ENCODE measurements at places on chromosomes 13 and 19.

DNA sequence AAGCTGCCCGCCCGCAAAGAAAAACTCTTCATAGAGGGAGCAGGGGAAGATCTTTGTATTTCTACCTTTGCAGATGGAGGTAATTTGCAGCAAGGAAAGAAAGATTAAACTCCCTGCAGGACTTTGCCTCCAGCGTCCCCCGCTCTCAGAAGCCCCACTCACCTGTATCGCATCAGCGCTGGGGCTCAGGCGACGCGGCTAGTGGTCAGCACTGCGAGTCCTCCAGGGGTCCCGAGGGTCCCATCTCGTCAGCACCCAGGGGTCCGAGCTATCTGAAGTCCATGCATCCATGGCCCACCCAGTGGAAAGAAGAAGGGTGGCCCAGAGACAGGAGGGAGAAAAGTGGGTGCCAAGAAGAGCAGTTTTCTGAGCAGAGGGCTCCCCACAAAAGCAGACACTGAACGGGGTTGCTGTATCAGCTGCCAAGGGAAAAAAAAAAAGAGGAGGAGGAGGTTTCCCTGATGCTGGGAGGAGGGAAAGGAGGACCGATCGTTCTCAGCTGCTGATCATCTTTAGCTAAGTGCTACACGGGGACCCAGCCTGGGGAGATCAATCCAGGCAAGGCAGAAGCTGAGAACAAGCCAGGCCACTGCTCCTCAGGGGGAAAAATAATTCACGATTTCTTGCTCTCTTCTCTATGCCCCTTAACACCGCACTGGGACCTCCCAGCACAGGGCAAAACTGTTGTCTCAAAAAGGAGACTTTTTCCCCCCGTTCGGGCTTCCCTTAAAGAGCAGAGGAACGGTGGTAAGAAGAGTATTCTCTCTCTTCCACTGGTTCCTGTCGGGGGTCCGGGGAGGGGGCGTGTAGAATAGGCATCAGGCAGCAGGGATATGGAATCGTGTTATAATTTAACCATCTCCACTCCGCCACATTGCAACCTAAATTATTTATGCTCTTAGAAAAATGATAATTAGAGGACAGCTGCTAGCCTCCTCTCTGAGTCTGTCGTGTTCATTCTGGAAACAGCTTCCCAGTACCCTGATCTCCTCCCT, 117.7 kb upstream of the CACNA1A start:
- no peak for DNase-seq

DNA sequence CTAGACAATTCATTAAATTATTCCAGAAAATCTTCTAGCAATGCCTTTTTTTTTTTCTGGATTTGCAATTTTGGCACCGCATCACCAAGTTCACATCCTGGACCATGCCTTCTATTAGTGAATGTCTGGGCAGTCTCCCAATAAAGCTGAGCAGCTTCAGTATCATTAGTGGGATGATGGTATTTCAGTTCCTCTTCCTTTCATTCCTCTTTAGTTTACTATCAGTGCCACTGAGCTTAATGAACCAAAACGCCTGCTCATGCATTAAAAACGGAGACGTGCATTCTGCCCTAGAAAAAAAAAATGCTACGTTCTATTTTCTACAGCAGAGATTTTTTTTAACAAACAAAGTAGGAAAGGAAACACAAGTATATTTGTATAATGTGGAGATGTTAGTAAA, 343.0 kb downstream of the PCDH9 start:
- DNase-seq, result no peak

- DNase-seq, result no peak
Measured at GRCh38 chr19:51164215-51164614, 22.1 kb downstream of the SIGLEC7 start.

DNA sequence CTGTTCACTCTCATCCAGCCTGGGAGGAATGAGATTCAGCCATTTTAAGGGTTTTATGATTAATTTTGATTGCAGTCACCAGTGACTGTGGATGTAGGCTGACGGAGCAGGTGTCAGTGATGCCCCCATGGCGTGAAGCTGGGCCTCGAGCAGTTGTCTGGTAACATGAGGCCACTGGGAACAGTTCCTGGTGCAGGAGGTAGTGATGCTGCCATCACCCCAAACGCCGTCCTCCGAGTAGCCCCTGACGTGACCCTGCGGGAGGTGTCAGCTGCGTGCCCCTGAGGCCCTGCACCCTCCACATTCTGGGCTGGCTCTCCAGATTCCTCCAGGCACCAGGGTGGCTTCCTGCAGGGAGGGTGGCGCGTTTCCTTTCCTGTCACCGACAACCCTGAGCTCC, 277.2 kb downstream of the TEX29 start:
- no peak for DNase-seq

- no peak for DNase-seq
Measured at GRCh38 chr13:105804561-105805190, 730.8 kb downstream of the EFNB2 start.

GRCh38 chr19:41175801-41176777, 16.9 kb upstream of the CYP2S1 start:
- DNase-seq, result no peak

GRCh38 chr13:40983725-40984667, 35.1 kb downstream of the ELF1 start:
- no peak for DNase-seq

DNA sequence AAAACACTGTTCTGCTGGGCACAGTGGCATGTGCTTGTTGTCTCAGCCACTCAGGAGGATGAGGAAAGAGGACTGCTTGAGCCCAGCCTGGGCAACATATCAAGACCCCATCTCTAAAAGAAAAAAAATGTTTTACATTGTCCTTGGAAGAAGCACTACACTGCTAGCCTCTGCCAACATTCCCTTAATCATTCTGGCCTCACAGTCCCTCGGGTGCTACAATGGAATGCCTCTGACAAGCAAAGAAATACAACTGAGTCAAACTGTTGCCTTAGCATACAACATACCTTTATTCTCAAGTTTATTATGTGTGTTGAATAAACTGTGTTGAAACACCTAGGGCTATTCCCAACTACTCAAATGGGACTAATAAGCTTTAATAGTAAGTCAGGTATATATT, 56.1 kb downstream of the PSPC1 start:
- no peak for DNase-seq

DNA sequence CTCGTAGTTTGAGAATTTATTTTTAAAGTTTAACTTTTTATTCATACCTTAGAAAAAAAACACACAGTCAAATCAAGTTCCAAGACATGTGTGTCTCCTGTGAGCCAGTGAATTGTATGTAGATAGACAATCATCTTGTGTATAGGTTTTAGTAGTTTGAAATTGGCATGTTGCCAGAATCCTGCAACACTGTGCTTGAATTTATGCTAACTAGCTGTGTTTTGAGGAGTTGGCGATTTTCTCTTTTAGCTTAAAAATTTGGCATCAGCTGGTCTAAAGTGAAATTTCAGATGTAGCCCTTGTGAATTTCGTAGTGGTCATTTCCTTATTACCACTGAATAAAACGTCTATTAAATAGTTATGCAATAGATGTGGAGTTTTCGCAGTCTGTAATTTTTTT, 213.2 kb downstream of the ATP8A2 start:
- DNase-seq, result no peak

- no peak for DNase-seq
Measured at GRCh38 chr13:111882351-111882750, 184.6 kb upstream of the SOX1 start.

DNA sequence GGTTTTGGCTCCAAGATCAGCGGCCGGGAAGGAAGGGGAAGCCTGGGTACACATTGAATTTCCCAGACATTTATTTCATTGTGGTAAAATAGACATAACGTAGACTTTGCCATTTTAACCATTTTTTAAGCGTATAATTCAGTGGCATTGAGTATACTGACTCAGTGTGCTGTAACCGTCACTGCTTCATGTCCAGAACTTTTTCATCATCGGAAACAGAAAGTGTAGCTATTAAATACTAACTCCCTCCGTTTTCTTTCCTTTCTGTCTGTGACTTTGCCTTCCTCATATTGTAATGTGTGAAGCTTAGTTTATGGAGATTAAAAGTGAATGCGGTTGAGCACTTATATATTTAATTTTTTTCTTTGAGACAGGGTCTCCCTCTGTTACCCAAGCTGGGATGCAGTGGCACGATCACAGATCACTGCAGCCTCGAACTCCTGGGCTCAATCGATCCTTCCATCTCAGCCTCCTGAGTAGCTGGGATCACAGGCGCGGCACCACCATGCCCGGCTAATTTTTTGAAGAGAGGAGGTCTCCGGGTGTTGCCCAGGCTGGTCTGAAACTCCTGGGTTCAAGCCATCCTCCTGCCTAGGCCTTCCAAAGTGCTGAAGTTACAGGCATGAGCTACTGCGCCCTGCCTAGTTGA, 1.4 kb downstream of the HNRNPM start:
- no peak for DNase-seq

GRCh38 chr19:17264641-17264979, at the start of gene USHBP1:
Gene USHBP1 (minus strand): TSS chr19:17264745. CDS start chr19:17264299, 446 bp downstream.
- no peak for DNase-seq

DNA sequence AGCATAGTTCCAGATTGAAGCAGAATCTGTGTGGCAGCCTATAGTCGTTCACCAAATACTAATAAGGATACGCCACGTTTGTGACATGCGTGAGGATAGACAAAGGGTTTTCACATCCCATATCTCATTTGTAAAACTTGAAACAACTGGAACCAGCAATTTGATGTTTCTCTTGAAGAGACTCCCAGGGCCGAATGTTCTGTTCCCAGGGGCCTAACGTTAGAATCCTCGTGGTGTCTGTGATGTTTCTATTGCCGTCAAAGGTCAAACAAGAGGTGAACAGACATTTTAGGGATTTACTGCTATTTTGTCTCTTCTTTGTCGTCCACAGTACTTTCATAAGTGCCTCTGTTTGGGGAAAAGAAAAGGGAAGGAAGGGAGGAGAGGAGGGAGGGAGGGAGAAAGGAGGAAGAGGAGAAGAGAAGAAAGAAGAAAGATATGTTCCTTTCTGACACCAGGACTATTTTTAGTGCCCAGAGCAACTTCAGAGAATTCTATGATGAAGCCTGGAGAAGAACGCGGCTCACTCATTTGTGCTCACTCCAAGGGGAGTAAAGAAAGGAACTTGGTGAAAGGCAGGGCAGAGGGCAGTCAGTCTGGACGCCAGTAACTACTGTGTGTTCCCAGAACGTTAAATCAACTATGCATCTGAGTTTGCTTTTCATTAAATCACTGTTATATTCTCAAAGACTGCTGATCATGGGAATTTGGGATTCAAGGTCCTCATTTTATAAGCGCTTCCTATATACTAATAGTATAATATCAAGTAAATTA, 154.5 kb downstream of the DCT start:
- DNase-seq, result no peak

DNA sequence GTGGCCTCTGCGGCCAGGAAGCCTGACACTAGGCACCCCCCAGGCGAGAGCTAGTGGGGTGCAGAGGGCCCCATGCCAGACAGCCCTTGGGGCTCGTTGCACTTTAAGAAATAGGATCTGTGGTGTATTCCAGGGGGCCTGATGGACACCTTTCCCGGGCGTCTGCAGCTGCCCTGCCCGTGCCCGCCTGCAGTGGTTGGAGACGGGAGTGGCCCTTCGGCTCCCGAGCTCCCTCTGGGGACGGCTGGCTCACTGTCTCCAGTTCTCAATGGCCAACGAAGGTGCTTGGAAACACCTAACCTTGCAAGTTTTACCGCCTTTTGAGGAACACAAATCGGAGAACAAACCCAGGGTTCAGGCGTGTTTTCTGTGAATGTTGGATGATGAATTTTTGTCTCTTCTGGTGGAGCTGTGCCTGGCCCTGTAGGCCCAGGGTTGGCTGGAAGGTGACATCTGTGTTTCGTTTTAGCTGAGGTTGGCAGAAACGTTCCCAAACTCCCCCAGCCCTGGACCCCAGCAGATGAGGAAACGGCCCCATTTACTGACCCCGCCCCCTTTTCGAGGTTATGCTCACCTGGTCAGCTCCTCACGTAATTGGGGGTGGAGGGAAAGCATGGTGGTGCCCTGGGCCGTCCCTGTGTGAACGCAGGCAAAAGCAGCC, 17.4 kb upstream of the NPAS1 start:
- no peak for DNase-seq

DNA sequence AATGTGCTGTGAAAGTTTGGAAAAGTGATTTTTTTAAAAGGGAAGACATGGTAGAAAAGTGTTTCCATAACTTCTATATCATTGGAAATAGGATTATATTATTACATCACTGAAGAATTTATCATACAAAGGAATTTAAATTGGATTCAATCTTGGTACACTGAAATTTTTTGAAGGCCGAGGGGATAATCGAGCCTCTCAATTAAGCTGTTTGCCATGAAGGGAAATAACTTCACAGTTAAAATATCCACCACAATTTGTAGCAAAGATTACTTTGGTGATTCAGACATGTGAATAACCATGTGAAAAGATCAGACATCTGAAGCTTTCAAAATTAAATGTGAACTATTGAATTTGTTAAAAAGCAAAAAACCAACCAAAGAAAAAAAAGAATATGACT, 215.3 kb downstream of the KLF5 start:
- no peak for DNase-seq

DNA sequence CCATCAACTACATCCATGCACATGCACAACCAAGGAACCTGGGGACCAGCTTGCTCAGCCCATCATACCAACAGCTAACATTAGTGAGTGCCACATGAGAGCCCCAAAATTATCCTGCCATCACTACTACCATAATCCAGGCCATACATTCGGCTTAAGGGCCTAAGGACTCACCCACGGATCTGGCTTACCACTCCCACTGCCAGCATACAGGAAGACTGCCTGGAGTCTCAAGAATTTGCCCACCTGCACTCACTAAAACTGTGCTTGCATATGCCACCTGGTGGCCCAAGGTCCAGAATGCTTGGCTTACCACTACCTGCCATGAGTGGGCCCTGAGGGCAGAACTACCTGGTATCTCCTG, 1562.9 kb upstream of the PRR20A start:
- DNase-seq, result no peak

GRCh38 chr19:2421581-2422306, 5.6 kb downstream of the TIMM13 start:
- DNase-seq, result no peak

DNA sequence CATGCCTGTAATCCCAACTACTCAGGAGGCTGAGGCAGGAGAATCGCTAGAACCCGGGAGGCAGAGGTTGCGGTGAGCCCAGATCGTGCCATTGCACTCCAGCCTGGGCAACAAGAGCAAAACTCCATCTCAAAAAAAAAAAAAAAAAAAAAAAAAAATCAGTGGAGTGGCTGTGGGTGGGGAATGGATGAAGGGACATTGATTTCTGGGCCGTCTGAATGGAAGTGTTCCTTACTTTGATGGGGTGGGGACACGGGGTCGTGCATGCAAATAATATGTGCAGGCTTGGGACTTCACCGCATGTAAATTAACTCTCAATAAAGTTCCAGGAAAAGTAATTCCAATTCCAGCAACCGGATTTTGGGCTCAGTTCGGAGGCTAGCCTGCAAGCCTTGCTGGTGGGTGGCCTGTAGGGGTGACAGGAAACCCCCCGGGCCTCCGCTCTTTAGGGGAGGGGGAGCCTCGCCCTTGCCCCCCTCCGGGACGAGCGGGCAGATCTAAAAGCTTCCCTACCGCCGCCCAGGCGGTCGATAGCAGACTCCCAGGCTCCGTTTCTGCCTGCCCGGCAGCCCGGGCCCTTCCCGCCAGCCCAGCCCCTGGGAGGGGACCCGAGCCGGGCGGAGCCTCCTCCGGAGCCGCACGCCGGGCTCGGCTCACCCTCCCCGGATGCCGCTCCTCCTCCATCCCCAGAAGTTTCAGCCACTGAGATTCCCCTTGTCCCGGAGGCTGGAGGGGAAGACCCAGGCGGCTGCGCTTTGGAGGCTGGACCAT, 48.0 kb upstream of the ADGRE5 start:
- no peak for DNase-seq

- no peak for DNase-seq
Measured at GRCh38 chr13:109357751-109358471, 428.5 kb downstream of the IRS2 start.

GRCh38 chr13:43773602-43774001, 13.2 kb downstream of the ENOX1 start:
- no peak for DNase-seq

GRCh38 chr13:40801255-40802217, 12.1 kb downstream of the SLC25A15 start:
- DNase-seq, result no peak
